Right ventricle myocardium inferior (tissue), 1 donor: ENCODE measurements at places on chromosomes 3 and 15. TPM values are rescaled to one million over a fixed set of nuclear protein-coding genes. Genes with fewer than 3 reads are reported as not detected.

- DNase-seq = no peak
Measured at GRCh38 chr3:118889691-118890090, 145.0 kb downstream of the IGSF11 start.

- DNase-seq = peak; percentile 64
Measured at GRCh38 chr3:11544412-11545181, 99.1 kb downstream of the VGLL4 start.

GRCh38 chr3:100206687-100207086, 54.1 kb upstream of the TBC1D23 start:
- no peak for DNase-seq

GRCh38 chr15:61621146-61621545, 392.0 kb upstream of the RORA start:
- no peak for DNase-seq

DNA sequence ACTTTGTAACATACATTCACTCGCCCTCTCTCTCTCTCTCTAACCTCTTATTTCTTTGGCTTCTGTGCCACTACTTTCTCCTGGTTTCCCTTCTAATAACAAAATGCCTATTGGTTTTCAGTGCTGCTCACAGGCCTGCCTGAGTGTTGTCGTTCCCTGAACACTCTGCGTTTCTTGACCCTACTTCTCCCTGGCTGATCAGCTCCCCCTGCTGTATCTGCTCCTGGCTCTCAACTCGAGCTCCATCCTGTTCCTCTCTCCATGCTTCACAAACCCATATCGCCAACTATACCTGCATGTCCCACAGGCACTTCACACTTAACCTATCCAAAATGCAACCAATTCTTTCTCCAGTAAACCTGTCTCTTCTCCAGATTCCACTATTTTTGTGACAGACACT, 111.4 kb downstream of the OPA1 start:
- no peak for DNase-seq

The LDHAL6B gene
- not detected for total RNA-seq
